ENCODE measurements at places on chromosomes 4 and X.

GRCh38 chr4:56048383-56048701 lies 99.6 kb downstream of the CEP135 start:
- no peak for DNase-seq

GRCh38 chrX:25010784-25011588 lies 4.8 kb downstream of the ARX start:
- no peak for DNase-seq

- no peak for DNase-seq
Observed at GRCh38 chr4:165828928-165829327, 44.1 kb upstream of the TLL1 start.

GRCh38 chr4:7939377-7940108 lies at the start of gene AFAP1:
Gene AFAP1, minus strand, starts transcription at chr4:7939861. Its CDS starts 67,783 bp downstream, at chr4:7872078.
- DNase-seq, result peak; percentile 84

GRCh38 chr4:20625426-20625825 lies 74.8 kb upstream of the PACRGL start:
- no peak for DNase-seq

GRCh38 chr4:37793562-37793961 lies 32.9 kb upstream of the PGM2 start:
- DNase-seq, result no peak

GRCh38 chr4:1075809-1076699 lies 37.3 kb downstream of the RNF212 start:
- DNase-seq, result no peak

DNA sequence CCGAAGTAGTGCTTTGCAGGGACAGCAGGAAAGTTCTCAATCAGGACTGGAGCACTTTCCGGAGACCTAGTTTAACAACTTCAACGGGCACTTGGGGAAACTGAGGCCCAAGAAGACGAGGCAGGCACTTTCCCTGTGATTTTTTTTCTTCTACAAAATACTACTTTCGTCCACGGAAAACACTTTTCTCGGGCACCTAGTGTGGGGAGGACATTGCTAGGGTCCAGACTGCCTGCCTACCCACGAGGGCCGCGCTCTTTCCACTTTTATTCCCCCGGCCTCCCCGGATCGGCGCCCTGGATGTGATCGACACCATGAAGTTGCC lies 125.4 kb upstream of the CXorf66 start:
- no peak for DNase-seq

GRCh38 chrX:15579778-15580747 lies 20.7 kb downstream of the ACE2 start:
- DNase-seq, result no peak

DNA sequence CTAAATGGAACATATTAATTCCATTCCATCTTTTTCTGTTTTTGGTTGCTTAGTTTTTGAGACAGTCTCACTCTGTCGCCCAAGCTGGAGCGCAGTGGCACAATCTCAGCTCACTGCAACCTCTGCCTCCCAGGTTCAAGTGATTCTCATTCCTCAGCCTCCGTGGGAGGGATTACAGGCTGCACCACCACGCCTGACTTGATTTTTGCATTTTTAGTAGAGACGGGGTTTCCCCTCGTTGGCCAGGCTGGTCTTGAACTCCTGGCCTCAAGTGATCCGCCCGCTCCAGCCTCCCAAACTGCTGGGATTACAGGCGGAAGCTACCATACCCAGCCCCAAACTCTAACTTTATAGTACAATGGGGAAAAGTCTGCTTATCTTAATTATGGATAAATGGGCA lies 11.2 kb downstream of the HNRNPD start:
- DNase-seq, result no peak

DNA sequence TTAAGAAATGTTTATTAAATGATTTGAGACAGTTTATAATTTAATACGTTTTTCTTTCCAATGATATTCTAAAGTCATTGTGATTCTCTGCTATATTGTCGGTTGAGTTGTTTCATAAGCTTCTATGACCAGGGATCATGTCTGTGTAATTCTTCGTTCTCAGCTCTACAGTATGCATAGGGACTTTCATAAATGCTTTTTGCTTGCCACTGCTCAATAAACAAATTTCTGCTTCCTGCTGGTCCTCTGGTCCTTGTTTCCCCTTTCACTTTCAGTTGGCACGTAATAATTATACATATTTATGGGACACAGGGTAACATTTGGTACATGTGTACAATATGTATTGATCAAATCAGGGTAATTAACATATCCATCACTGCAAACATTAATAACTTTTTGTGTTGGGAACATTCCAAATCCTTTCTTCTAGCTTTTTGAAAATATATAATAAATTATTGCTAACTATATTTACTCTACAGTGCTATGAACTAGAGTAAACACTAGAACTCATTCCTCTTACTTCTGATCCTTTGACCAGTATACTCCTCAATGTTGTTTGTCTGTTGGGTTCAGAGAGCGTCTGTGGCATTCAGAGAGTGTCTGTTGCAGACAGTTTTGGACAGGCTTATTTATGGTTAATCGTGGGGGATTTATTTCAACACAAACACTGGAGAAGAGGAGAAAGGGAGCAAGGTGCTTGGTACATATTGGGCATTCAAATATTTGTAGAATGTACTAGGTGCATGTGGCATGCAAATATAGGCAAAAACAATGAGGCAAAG lies 68.3 kb upstream of the SPANXB1 start:
- DNase-seq, result no peak

DNA sequence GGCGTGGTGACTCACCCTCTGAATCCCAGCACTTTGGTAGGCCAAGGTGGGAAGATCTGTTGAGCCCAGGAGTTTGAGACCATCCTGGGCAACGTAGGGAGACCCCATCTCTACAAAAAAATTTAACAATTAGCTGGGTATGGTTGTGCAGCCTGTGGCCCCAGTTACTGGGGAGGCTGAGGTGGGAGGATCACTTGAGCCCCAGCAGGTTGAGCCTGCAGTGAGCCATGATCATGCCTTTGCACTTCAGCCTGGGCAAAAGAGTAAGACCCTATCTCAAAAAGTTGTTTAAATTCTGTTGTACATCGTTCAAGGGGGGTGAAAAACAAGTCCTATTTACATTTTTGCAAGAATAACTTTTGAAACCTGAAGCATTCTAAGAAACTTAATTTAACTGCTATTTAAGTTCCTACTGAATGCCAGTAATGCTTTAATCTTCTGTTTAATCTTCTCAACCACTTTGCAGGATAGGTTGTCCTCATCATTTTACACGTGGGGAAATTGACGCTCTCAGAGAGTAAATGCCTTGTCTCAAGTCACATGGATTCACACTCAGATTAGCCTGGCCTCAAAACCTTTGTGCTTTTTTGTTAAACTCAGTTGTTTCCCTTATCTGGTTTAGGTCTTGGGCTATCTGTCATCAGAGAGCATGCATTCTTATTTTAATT lies 7.0 kb downstream of the STAG2 start:
- no peak for DNase-seq

GRCh38 chr4:145528601-145529000 lies 46.9 kb downstream of the SMAD1 start:
- DNase-seq, result no peak

GRCh38 chr4:155271557-155271956 lies 63.1 kb downstream of the NPY2R start:
- no peak for DNase-seq

Data from RWPE2 (cell line).